ENCODE measurements at places on chromosomes 1 and 21.

GRCh38 chr1:85692730-85693314 is 15.4 kb downstream of the ZNHIT6 start:
- no peak for DNase-seq

DNA sequence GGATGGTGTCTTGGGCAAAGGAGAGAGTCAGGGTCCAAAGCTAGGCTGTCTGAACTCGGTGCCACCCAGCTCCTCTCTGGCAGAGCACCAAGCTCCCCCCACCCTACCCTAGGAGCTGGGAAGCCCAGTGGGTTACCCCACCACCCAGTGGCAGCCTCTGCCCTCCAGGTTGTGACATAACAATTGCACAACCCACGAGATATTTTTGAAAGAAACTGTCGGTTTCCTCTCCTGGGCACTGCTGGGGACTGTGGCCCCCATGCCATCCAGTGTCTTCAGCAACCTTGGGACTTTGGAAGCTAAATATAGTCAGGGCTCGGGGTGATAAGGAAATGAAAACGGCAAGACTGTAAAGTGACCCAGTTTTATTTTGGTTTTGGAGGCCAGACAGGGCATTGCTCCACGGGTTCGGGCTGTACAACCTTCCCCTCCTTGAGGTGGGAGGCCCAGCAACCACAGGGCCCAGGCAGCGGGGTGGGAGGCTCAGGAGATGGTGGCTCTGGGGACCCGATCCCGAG is 1.4 kb downstream of the CITED4 start:
- DNase-seq = no peak

DNA sequence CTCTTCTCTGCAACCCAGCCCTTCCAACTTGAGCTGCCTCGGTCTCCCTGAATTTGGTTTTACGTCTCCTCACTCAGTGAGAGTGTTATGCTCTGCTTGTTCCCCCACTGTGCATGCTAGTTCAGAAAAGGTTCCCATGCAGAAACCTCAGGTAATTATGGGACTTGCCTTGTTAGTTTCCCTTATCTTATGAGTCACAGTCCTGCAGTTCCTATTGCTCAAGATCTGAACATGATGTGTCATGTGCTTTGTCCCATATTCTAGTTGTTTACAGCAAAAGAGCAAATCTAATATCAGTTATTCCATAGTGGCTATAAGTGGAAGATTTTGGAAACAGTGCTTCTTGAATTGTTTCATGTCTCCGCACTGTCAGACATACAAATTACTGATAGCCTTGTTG is 74.4 kb downstream of the DUSP10 start:
- DNase-seq = no peak

GRCh38 chr1:90357995-90358394 is 359.1 kb downstream of the BARHL2 start:
- no peak for DNase-seq

DNA sequence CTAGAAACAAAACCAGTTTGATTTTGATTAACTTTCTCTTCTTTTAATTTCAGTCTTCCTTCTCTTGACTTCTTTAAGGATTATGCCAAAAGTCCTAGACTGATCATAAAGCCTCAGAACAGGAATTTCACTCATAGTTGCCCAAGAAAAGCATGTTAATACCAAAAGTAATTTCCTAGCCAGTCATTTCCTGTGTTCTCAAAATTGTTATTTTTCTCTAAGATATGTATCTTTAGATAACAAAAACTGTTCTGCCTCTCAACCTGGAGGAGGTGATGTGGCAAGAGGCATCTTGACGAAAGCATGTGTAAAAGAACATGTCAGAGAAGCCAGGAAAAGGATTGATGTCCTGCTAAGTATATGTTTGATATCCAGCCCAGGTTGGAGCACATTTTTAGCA is 78.0 kb upstream of the IPO9 start:
- no peak for DNase-seq

All from activated CD4-positive, CD25-positive, alpha-beta regulatory T cell treated with anti-CD3 and anti-CD28 coated beads, Interleukin-2, amount 50 U/mL, for 72 hours (primary cell).